Foreskin fibroblast (primary cell): ENCODE measurements at places on chromosomes 1 and 21.

GRCh38 chr1:215220346-215220745, 137.8 kb downstream of the KCNK2 start:
- no peak for DNase-seq

DNA sequence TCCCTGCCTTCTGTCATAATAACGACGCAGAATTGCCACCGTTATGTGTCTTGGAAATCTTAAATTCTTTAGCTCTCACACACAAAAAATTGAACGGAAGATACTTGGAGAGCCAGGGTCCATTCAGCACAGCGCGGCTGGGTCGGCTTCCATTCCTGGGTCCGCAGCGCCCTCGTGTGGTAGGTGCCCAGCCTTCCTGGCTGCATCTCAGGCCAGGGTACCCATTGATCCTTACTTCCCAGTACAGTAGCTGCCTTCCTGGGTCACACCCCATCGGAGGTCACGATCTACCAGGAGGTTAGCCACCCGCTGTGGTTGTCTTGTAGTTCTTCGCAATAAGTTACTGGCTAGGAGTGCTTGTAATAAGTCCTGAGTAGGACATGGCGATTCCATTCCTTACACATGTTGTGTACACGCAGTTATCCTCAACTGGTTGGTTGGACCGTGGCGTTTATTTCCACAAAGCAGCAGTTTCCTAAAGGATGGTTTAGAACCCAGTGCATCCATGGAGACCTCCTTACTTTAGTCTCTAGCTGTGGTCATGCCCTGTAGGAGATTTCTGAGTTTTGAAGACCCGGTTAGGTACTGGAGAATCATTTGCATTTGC, 9.9 kb upstream of the MTARC1 start:
- DNase-seq, result peak; percentile 62

- no peak for DNase-seq
Measured at GRCh38 chr1:28199328-28200233, 23.1 kb upstream of the PTAFR start.

GRCh38 chr21:38352536-38353219, 95.9 kb downstream of the KCNJ15 start:
- DNase-seq, result peak; percentile 89

GRCh38 chr1:151854658-151855057, 1.1 kb upstream of the THEM5 start:
- DNase-seq, result no peak

- DNase-seq, result no peak
Measured at GRCh38 chr1:19532519-19532918, 47.2 kb upstream of the CAPZB start.

DNA sequence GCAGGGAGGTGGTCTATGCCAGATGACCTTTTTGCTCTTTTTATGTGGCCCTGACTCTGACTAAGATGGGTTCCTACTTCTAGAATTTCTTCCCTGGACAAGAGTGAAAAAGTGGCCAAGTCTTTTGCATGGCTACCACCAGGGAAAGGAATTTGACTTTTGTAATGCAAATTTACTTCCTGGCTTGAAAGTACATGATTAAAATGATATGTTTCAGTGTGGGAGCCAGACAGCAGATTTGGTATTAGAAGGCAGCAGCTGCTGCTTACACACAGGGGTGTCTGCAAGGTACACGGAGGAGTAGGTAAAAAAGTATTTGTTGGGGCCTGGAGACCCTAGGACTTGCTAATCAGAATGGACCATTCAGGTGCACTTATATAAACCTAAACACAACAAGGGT, 78.4 kb downstream of the KCND3 start:
- no peak for DNase-seq

- no peak for DNase-seq
Measured at GRCh38 chr21:44603911-44604310, 3.5 kb downstream of the KRTAP10-7 start.

DNA sequence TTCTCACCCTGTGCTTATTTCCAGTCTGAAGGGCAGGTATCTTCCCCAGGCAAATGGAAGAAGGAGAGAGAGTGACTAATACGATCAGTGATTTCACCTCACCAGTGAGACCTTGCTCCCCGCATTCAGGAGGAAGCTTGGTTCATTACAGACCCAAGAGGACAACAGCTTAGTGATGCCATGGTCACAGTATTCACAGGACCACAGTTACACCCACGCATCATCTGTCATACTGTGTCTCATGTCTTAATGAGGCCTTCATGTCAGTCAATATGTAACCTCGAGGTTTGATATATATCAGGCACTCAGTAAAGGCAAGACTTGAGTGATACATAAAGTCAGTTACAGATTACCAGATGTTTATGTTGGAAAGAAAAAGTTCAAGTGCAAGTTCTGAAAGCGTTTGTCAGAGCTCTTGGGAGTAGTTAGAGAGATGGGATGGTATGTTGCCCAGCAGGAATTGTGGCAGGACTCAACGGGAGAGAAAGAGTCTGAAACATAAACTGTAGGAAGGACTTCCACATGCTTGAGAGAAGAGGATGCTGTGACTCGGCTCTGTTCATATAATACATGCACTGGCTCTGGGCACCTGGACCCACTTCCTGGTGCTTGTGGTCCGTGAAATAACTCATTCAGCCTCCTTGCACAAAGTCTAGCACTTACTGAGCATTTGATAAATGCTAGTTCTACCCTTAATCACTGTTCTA, 33.3 kb downstream of the GNPAT start:
- DNase-seq, result no peak

GRCh38 chr21:44761747-44762208, 39.8 kb downstream of the UBE2G2 start:
- no peak for DNase-seq

GRCh38 chr1:47724432-47724999, 272.7 kb downstream of the TRABD2B start:
- no peak for DNase-seq

DNA sequence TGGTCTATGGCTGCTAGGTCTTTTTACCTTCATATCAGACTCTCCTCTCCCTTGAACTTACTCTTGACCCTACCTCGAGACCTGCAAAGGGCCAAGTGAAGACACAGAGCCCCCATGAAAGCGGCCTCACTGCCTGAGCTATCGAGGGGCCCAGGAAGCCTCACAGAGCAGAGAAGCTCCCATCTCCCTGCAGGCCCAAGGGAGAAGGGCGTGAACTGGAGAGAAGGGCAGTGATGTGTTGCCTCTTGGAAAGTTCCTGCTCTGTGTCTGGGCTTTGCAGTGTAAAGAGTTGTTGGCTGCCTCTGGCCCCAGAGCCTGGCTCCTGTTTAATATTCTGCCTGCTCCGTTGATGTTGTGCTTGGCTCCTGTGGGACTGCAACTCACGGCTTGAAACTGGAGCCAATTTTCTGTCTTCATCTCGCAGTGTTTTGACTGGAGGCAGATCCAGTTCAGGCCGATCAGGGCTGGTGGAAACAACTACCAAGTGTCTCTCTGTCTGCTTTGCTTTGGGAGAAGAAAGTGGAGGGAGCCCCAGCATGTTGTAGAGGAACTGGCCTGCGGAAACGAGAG, 4.3 kb downstream of the SERTAD4 start:
- peak; percentile 74 for DNase-seq

DNA sequence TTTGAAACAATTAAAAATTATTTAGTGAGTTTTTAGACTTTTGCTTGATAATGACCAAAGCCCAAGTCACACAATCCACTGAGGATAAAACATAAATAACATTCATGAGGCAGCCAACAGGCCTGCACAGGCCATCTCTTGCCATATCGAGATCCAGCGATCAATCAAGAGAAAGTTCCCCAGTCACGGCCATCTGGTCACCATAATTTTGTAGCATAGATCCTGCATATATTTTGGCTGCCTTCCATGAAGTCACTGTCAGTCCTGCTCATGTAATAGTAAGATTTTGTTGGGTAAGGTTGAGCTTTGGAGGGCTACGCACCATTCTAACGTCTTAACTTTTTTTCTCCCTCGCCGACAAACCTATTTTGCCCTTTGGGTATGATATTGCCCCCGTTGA, 17.5 kb downstream of the KPNA6 start:
- no peak for DNase-seq

- no peak for DNase-seq
Measured at GRCh38 chr1:107673006-107673405, 292.0 kb downstream of the VAV3 start.

- DNase-seq, result peak; percentile 41
Measured at GRCh38 chr1:194268839-194269238, 1082.4 kb upstream of the B3GALT2 start.

DNA sequence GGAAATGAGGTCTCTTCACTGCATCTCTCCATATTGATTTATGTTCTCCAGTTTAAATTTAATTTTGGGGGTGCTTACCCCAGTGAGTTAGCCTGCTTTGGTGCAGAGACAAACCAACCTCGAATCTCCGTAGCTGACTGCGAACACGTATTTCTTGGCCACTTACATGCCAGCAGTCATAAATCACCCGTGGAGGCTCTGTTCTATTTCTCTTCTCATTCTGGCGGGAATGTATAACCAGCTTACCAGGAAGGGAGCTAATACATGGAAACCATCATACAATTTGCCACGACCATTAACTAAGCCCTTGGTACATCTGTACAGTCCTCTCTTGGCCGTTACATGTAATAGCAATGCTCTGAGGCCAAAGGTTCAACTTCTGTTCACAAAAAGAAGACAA, 148.0 kb downstream of the PLA2G4A start:
- DNase-seq, result no peak

GRCh38 chr1:71583756-71584155, 502.9 kb upstream of the ZRANB2 start:
- DNase-seq, result no peak

DNA sequence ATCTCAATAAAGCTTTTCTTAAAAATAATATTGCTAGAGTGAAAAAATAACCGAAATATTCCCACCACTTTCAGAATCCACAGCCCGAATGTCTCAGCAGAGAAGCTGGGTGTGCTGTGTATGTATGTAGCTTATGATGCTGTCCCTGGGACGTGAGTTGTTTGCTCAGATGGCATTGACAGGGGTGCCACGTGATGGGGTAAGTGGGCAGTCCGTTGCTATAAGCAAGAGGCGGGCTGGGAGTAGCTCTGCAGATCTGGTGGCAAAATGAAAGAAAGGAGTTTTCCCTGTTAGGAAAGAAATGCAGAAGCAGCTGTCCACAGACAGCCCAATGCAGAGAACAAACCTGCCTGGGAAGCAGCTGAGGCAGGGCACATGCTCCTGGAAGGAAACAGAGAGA, 3.8 kb upstream of the FAM20B start:
- DNase-seq, result peak; percentile 61

GRCh38 chr1:205450448-205450847, 5.4 kb downstream of the BLACAT1 start:
- no peak for DNase-seq

DNA sequence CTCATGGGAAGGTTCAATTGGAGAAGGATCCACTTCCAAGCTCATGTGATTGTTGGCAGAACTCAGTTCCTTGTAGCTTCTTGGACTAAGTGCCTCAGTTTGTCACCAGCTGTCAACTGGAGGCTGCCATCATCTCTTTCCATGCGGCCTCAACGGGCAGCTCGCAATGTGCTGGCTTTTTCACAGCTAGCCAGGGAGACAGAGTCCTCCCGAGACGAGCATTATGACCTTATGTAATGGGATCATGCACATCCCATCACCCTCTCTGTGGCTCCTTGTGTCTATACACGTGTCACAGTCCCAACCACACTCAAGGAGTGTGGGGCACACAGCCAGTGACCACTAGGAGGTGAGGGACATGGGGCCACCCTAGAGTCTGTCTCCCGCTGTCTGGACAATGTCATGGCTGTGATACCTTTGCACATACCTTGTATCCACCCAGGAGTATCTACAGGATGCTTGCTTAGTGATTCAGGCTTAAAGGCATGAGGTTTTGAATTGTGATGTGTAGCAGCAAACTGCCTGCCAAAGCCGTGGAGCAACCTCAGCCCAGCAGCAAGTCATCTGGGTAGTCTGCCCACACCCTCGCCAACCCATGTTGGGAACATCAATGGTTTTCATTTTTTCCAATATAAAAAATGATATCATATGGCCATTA, 3.9 kb upstream of the KRTAP10-6 start:
- DNase-seq, result peak; percentile 19

- DNase-seq, result no peak
Measured at GRCh38 chr1:4564051-4564450, 90.4 kb upstream of the AJAP1 start.

DNA sequence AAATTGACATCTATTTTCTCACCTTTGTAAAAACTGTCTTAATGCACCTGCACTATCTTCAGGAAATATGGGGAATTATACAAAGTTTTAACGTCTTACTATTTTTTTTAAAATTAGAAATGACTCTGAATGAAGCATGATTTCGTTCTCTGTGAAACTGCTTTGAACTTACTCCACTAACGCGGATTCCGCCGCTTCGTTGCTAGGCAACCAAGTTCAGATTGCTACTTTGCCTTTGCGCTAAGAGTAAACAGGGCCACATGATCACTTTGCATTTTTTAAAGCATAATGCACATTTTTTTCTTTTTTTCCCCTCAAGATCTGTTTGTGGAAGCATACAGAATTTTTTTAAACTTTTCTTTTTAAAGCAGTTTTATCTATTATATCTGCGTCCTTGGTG, 690.5 kb downstream of the BRINP3 start:
- peak; percentile 12 for DNase-seq

DNA sequence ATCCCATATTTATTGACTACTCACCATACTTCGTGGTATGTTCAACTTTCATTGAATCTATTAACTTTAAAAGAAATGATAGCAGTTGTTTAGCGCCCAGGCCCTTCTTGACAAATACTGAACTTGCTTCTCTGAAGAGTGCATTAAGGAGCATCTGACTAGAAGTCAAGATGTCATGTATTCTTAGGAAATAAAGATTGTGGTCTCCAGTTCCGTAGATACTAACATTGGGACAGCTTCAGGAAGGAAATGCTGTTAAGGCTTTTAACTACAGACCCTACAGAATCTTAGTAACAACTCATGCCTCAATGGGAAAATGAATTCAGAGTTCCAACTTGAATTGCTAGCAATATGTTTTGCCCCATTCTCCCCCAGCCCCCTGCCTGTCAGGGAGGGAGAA, 14.8 kb downstream of the LYST start:
- no peak for DNase-seq

GRCh38 chr1:225462714-225463574, 35.1 kb upstream of the LBR start:
- peak; percentile 42 for DNase-seq

- peak; percentile 74 for DNase-seq
Measured at GRCh38 chr1:8497210-8497819, 179.4 kb downstream of the SLC45A1 start.

DNA sequence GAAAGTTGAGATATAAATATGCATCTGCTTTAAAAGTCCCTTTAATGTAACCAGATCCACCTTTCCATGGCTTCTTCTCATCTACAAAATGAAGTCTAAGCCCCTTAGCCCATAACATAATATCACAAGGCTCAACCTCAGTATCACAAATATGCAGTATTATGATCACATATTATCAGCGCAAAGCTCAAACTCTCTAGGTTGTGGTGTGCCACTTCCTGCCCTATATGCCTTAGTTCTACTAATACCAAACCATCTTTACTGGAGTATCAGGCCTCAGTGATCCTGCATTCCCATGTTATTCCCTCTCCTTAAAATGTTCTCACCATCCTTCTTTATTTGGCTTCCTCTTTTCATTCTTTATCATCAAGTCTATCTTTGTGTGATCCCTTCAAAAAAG, 301.8 kb downstream of the NEGR1 start:
- DNase-seq, result no peak

- DNase-seq, result peak; percentile 32
Measured at GRCh38 chr1:96598416-96599168, 123.0 kb upstream of the PTBP2 start.
